CD4-positive, alpha-beta T cell treated with Interleukin-17A for 4 hours (primary cell): ENCODE measurements at places on chromosomes 2 and 18.

DNA sequence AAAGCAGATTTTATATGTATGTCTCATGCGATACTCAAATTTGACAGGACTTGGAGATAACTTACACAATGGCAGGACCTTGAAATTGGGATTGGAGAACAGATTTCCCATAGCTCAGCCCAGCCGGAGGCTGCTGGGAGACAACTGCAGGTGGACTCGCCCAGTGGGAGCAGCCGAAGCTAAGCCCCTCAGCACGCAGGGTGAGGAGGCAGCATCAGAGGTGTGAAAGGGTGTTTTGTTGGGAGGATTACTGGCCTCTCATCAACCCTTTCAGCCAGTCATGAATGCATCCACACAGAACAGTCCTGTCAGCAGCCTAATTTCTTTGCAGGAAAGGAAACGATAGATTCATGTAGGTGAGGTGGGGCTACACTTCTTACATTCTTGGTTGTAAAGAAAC is 110.4 kb upstream of the DYNAP start:
- DNase-seq: no peak

GRCh38 chr2:10089565-10090190 is 9.5 kb upstream of the CYS1 start:
- no peak for DNase-seq

- no peak for DNase-seq
Observed at GRCh38 chr2:77007686-77008085, 514.5 kb downstream of the LRRTM4 start.

DNA sequence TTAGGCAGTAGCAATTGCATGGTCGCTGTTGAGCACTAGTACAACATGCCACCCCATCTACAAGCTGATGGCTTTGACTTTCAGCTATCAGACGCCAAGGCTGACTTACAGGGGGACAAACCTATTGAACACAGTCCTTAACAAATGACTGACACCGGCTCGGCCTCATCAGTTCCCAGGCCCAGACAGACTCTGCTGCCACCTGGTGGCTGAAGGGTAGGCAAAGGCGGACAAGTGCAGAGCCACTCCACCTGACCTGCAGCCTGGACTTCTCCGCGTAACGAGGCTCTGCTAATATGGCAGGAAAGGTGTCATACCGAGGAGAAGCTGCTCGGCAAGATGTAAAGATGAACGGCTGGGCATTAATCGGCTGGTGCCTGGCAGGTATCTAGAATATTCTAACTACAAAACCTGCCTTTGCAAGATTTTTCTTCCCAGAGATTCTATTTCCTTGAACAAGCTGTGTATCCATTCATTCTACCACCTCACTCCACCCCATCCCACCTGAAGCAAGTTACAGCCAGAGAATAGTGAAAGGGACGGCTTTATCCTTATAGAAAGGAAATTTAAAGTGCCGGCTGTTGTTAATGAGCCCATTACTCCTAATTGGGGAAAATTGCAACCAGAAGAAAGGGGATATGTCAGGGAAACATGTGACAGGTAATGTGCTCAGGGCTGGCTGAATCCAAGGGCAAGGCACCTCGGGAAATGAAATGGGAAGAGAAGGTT is 67.4 kb downstream of the STEAP3 start:
- DNase-seq: peak; percentile 71

- DNase-seq: no peak
Observed at GRCh38 chr2:239666855-239667376, 266.1 kb upstream of the HDAC4 start.

- DNase-seq: no peak
Observed at GRCh38 chr2:54924121-54924520, 126.1 kb downstream of the RTN4 start.

GRCh38 chr2:179556425-179556824 is 291.8 kb upstream of the SESTD1 start:
- no peak for DNase-seq

DNA sequence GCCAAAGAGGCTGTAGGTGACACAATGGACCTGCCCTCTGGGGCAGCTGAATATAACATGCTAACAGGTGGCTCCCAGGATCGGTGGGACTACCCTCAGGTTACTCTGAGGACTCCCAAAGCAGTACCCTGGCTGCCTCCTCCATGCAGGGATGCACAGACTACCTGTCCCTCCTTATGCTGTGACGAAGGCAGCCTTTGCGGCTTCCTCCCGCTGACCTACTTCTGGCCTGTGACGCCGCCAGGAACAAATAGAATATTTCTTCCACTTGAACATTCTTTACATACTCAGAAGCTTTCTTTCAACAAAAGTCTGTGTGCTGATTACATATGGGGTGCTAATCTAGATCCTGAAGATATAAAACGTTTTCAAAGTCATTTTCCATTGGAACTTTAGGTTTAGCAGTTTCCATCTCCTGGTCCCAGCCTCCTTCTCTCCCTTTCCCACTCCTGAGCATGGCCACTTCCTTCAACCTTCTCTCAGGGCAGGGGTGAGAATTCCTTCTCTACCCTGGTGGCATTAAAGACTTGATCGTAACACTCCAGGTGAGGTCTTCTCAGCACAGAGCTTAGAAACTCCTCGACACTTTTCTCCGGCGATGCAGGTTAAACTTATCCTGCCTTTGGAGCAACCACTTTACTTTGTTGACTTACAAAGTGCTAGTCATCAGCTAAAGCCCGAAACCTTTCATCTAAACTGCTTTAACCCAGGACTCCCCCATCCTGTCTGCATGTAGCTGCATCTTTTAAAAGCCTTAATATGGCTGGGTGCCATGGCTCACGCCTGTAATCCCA is 58.9 kb upstream of the STK17B start:
- DNase-seq: peak; percentile 72

GRCh38 chr2:170009209-170009608 is 168.7 kb upstream of the MYO3B start:
- no peak for DNase-seq

- no peak for DNase-seq
Observed at GRCh38 chr18:2002604-2003003, 568.7 kb downstream of the METTL4 start.

DNA sequence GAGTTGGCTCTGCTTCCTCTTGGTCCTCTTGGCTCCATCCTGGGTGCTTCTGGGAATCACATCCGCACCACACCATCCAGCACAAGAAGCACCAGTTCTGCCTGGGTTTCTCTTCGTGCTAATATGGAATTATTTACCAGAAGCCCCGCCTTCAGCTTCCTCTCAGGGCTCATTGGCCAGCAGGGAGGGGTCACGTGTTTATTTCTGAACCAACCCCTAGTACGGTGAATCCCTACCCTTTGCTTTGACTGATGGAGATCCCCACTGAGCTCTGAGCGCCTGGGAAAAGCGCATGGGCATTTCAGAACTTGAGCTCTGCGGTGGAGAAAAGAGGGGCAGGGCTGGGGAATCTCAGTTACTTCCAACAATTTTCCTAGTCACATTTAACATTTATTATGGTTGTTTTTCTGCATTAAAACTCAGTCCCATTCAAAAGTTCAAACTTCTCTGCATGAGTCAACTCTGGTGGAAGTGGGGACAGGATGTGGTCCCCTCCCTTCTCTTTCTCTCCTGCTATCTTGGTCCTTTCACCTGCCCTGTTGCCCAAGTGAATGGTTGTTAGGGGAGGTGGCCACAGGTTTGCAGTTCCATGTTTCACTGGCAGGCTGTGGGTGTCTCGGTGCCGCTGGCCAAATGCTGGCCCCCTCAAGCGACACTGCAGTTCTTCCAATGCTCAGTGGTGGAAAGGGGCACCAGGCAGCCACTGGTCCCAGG is 76.4 kb upstream of the TTC39C start:
- peak; percentile 45 for DNase-seq

GRCh38 chr2:11250400-11251196 is 93.8 kb downstream of the ROCK2 start:
- no peak for DNase-seq

GRCh38 chr2:146939991-146940685 is 904.7 kb upstream of the ACVR2A start:
- no peak for DNase-seq

DNA sequence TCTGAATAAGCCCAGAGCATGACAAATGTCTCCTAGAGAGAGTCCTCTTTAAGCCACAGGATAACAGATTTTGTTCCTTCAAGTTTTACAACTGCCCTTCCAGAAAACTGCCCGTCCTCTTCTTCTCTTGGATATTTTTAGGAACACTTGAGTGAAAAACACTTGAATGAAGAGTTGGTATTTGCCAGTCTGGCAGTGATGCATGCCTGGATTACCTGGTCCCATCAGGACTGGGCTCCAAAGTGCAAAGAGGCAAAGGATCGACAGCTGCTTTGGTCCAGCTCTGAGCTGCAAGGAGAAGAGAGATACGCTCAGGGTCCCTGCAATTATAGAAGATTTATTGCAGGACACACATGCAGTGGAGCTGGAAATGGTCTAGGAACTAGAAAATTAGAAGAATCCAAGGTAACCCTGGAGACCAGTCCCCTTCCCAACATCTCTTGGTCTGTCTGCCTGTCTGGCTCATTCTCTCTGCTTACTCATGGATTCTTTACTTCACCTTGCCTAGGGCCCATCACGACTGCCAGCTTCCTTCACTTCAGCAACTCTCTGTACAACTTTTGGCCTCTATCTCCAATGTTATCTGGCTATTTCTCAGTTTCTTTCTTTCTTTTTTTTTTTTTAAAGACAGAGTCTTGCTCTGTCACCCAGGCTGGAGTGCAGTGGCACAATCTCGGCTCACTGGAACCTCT is 112.1 kb upstream of the SIX2 start:
- no peak for DNase-seq

- no peak for DNase-seq
Observed at GRCh38 chr2:235025800-235026536, 74.2 kb downstream of the SH3BP4 start.

DNA sequence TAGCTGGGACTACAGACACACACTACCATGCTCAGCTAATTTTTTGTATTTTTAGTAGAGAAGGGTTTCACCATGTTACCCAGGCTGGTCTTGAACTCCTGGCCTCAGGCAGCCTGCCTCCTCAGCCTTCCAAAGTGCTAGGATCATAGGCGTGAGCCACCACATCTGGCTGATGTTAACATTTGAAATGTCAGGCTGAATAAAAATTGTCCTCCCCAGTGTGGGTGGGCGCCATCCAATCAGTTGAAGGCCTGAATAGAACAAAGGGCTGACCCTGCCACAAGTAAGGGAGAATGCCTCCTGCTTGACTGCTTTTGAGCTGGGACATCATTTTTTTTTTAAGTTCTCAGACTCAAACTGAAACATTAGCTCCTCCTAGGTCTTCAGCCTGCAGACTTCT is 21.0 kb upstream of the RHOB start:
- no peak for DNase-seq

DNA sequence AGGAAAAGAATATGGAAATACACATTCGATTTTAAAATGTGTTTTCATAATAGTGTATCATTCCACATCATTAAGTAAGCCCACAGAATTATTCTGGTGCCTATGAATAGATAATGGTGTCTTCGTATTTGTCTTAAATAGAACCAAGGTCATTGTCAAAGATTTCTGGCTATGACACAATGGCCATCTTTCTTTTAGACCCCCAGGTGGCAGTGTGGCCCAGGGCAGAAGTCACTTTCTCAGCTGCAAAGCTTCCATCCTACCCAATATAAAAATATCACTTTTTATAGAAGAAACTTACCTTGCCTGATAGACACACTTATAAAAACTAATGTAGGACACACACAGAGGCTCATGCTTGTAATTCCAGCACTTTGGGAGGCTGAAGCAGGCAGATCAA is 57.5 kb downstream of the ZRANB3 start:
- peak; percentile 37 for DNase-seq

GRCh38 chr2:167689444-167689843 is 558.0 kb downstream of the STK39 start:
- DNase-seq: no peak

GRCh38 chr2:216714376-216714775 is 19.0 kb upstream of the IGFBP5 start:
- DNase-seq: no peak

GRCh38 chr18:3083766-3084165 is 70.8 kb upstream of the LPIN2 start:
- no peak for DNase-seq

- DNase-seq: no peak
Observed at GRCh38 chr2:100302585-100302892, 19.8 kb downstream of the LONRF2 start.

DNA sequence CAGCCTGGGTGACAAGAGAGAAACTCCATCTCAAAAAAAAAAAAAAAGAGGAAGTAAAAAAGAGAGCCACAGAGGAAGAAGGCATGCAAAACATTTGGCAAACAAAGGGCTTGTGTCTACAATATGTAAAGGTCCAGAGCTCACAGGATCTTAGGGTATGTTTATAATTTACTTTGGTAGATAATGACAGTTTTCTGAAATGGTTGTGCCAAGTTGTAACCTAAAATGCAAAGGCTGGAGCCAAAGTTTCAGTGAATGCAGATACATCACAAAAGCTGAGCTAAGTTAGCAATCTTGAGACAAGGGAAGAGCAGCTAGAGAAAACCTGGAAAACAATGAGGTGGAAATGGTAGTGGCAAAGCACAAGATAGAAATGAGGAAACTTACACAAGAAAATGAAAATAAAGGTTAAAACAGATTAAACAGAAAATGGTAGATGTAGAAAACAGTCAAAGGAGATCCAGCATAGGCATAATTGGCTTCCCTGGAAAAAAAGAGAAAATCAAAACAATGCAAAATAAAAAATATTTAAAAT is 77.5 kb upstream of the HK2 start:
- DNase-seq: no peak

- DNase-seq: no peak
Observed at GRCh38 chr2:132577686-132578085, 92.3 kb downstream of the LYPD1 start.

GRCh38 chr18:79405781-79406575 is 10.2 kb downstream of the NFATC1 start:
- peak; percentile 92 for DNase-seq

DNA sequence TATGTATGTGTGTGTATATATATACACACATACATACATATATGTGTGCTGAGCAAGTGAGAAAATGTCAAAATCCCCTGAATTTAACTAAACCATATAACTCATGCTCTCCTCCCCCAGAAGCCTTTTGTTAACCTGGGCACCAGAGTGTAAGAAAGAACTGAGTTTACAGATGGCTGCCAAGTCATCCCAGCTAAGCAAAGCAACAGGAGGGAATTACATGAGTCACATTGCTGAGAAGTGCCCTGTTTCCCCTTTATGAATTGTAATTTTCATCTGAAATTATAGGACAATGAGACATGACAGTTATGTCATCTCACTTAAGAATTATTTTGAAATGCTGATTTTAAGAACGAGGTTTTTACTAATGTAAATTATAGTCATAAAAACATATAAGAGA is 29.9 kb downstream of the SCN7A start:
- DNase-seq: no peak

DNA sequence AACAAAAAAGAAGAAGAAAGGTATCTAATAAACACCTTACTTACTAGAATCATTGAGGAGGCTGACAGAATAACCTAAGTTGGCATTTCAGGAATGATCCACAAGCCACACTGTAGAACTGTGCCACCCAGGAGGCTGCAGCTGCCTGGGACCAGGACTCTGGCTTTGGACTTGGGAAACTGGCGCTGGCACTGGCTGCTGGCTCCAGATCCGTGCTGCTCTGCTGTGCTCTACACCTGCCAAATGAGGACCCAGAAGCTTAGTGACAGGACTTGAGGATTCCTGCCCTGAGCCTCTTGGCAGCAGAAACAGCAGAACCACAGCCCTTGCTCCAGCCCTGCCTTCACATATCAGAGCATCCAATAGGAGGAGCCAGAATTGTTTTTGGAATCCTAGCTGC is 113.5 kb downstream of the CABLES1 start:
- no peak for DNase-seq

- DNase-seq: no peak
Observed at GRCh38 chr2:239730897-239731296, 294.2 kb downstream of the NDUFA10 start.

- no peak for DNase-seq
Observed at GRCh38 chr2:163558251-163559021, 177.4 kb downstream of the FIGN start.

GRCh38 chr2:195368249-195369217 is 288.5 kb upstream of the SLC39A10 start:
- DNase-seq: no peak
